Activated CD8-positive, alpha-beta memory T cell treated with anti-CD3 and anti-CD28 coated beads for 48 hours (primary cell): ENCODE measurements at places on chromosomes 16 and 17.

- no peak for DNase-seq
These were observed 387 bp downstream of the MSI2 start for GRCh38 chr17:57256708-57257112.

DNA sequence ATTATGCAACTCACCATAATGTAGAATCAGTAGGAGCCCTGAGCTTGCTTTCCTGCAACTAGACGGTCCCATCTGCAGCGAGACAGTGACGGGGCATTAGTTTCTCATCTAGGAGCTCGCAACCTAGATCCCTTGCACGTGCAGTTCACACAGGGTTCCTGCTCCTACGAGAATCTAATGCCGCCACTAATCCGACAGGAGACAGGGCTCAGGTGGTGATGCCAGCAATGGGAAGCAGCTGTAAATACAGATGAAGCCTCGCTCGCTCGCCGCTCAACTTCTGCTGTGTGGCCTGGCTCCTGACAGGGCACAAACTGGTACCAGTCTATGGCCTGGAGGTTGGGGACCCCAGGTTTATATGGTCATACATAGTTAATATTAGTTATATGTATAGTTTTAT is 394.5 kb downstream of the NPIPA8 start:
- no peak for DNase-seq

DNA sequence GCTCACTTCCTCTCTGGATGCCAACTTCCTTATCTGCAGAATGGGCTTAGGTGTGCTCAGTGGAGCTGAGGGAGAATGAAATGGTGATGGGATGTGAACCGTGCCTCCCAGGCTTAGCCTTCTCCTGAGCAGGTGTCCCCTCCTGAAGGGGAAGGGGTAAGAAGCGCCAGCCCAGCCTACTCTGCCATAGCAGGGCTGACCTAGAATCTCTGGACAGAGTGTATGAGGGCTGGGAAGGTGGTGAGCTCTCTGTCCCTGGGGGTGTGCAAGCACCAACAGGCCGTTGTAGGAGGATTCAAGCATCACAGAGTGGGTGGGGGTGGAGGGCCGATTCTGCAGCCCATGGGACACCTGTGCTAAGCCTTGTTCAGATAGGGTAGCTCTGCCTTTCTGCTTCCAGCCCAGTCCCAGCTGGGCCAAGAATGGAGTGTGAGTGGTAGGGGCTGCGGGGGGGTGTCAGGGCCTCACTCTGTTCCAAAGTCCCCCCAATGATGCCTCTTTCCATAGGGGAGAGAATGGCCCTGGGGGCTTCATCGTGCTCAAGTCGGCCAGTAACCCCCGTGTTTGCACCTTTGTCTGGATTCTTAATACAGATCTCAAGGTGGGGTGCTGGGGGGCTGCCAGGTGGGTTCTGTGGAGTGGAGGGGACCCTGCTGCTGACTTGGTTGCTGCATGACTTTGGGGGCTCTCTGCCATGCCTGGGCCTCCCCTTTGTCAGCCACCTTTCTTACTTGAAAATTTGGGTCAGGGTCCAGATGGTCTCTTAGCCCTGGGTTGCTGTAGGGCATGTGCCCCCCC is 3.2 kb upstream of the TCAP start:
- DNase-seq: no peak

DNA sequence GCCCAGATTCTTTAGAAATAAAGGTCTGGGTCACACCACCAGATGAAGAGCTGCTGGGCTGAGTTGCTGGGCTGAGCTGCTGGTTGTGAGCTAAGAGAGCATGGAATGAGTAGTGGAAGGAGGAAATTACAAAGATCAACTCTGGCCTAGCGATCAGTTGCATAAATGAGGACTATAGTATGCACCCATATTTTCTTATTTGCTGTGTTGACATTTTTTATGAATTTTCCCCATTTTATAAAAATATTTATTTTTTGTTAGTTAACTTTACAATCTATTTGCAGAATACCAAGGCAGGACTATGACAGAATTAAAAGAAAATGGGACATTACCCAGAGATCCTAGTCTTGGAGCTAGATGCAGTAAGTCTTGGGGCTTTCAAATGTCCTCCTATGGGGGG is 23.6 kb upstream of the SLC13A2 start:
- no peak for DNase-seq

- DNase-seq: no peak
These were observed 156.0 kb upstream of the SALL1 start for GRCh38 chr16:51306886-51307595.

GRCh38 chr16:78211946-78212345 is 112.5 kb downstream of the WWOX start:
- DNase-seq: no peak

DNA sequence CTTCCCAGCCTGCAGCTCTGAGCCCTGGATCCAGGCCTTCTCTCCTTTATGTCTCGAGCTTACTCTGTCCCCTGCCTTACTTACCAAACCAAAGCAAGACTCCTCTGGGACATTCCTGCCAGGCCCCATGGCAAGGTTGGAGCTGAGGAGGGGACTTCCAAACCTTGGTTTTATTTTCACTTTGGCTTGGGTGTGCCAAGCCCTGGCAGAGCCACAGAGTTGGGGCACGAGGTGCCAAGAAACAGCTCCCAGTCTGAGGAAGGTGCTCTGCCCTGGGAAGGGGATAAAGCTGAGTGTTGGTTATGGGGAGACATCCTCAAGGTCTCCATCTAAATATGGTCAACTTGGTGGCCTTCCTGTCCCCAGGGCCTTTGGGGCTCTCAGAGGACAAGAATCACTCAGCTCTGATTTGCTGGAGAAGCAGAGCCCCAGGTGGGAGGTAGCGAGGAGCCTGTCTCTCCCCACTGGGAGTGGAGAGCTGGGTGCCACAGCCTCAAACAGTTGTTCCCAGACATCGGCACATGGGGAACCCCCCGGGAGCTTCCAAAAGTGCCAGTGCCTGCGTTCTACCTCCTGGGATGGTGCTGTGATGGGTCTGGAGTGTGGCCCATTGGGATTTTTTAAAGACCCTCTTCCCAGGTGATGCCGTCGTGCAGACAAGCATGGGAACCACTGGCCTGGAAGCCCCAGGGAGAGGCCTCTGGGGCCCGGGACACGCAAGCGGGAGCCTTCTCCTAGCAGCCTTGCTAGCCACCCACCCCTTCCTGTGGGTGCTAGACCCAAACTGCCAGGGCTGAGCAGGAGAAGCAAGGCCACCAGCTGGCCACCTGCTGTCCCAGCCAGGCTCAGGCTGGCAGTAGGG is 10.3 kb downstream of the NLRC5 start:
- DNase-seq: no peak

GRCh38 chr17:73359987-73360410 is 48.2 kb upstream of the CDC42EP4 start:
- no peak for DNase-seq

- DNase-seq: no peak
These were observed 102.1 kb downstream of the KIF2B start for GRCh38 chr17:53924530-53925455.

DNA sequence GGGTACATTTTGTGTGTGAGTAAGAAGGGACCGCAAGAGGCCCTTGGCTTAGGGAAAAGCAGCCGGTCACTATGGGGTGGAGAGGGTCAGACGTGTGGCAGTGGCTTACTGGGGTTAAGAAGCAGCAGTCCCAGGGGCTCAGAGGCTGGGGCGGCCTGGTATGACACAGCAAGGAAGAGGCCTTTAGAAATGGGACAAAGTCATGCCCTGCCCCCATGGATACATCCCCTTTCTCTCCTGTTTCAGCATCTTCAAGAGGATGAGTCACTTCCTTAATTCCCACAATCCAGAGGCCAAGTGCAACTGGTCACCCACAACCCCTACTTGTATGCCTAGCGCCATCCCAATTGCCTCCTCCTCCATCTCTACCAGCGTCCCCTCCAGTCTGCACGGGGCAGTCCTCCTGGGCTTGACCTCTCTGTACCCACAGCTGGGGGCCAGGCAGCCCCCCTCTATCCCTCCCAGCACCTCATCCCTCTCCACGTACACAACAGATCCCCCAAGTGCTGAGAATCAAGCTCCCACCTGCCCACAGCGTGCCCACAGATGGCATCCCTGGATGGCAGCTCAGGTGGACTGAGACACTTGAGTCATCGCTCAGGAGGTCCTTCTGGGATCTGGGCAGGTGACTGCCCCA is 6.9 kb upstream of the EFTUD2 start:
- DNase-seq: no peak

- no peak for DNase-seq
These were observed 76.1 kb downstream of the RAI1 start for GRCh38 chr17:17757391-17757791.

DNA sequence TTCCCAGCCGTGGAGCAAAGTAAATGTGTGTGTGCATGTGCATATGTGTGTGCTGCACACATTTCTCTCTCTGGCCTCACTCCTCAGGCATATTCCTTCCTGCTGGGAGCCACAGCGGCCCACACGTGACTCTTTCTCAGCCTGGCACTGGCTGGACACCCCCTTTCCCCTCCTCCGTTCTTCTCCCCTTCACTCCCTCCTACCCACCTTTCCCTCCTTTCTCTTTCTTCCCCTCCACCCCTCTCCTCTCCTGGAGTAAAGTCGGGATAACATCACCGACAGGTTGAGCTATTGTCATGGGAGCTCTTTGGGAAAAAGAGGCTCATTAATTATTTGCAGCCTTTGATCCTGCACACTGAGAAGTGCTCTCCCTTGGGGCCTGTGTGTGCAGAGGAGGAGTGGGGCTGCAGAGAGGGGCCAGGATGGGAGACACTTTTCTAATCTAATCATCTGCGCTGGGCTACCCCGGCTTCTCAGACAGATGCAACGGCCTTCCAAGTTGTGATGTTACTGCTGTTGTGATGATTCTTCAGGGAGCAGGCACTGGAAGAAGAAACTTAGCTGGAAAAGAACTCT is 126.3 kb upstream of the HSBP1 start:
- DNase-seq: no peak

DNA sequence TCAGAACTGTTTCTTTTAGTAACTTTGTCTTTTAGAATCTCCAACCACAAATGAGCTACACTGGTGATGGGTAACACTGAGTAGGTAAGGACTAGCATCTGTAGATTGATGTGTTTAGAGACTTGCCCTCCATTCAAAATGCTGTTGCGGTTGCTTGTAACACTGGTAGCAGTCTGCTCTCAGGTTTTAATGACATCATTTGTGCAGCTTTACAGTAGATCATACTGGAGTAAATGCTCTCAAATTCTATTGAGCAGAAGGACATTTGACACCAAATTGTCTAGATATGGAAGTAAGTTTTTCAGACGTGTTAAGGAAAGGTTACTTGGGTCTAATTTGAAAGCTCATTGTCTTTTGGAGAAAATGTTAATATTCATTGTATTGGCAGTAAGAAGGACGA is 98.8 kb downstream of the NLK start:
- no peak for DNase-seq

GRCh38 chr16:52967744-52968143 is 85.0 kb downstream of the CHD9NB start:
- DNase-seq: no peak
